Endothelial cell of umbilical vein (primary cell): ENCODE measurements at places on chromosomes 7 and 10.

DNA sequence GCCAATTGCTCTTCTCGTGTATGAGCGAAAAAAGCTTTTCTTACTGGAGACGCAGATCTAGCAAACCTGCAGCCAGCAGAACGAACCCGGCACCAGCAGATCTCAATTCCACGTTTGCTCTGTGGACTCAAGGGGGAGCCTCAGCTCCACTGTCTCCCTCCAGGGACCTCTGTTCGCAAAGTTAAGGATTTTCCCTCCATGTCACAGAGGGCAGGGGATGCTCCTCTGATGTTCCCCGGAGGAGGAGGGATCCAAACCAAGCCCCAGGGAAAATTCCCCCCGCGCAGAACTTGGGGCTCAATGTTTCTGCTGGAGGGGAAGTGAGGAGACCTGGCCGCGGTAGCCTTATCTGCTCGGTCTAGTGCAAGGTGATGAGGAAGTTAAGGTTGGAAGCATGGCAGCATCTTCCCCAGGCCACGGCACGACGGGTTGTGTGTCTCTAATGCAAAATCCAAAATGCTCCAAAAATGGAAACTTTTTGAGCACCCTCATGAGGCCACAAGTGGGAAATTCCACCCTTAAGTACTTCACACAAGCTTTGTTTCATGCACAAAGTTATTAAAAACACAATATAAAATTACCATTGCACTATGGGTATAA lies 9.0 kb downstream of the IQCE start:
- no peak for DNase-seq

- DNase-seq: no peak
Measured at GRCh38 chr10:78605800-78606350, 462.9 kb upstream of the ZMIZ1 start.

GRCh38 chr7:100863406-100863950 lies 3.7 kb upstream of the TRIP6 start:
- peak; percentile 82 for DNase-seq

DNA sequence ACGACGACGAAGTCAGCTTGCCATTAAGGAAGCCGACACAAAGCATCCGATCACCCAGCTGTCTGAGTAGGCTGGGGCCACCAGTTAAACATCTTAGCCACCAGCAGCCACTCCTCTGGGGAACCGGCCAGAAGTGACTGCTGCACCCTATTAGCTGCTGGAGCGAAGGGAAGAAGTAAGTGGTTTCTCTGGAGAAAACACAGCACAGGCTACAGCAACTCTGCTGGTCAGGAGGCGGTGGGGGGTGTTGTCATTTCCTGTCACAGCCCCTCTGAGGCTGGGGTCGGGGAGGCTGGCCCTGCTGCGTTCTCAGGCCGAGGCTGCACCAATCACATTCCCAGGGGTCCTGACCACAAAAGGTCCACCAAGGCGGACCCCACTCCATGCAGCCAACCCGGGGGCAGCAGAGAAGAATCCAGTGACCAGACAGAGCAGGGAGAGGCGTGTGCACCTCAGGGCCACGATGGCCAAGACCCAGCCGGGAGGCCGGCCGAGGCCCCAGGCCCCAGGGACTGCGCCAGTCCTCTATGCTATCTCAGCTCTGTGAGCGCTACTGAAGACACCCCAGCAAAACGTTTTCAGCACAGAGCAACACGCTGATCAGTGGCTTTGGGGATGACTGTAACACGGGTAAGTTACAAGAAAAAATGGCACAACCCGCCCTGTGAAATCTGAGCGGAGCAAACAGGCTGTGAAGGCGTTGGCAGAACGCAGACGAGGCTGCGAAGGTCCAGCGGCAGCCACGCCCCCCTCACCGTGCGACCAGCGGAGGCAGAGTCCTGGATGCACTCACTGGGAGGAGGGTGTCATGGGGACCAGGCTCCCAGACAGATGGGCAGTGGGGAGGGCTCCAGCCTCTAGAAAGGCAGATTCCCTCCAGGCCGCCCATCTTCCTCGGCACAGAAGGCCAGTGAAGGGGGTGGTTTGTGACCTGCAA lies 24.8 kb downstream of the STK32C start:
- no peak for DNase-seq

DNA sequence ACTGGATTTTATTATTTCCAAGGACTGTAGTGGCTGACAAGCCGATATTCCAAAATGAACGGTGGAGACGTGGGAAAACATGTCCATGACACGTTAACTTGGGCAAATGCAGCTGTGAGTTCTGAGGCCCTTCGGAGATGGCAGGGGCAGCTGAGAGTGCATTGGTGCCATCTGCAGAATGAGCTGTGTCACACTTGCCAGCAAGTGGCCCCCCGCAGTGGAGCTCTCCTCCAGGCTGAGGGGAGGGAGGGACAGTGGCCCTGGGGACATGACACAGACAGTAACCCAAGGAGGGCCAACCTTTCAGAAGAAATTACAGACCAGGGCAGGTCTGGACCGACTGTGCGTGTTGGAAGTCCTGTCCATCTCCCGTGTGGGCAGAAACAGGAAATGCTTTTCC lies 139.4 kb downstream of the SVIL start:
- no peak for DNase-seq

GRCh38 chr10:92003258-92003657 lies 79.7 kb downstream of the BTAF1 start:
- DNase-seq: no peak

GRCh38 chr10:34547291-34547690 lies 267.8 kb downstream of the PARD3 start:
- DNase-seq: no peak

- no peak for DNase-seq
Measured at GRCh38 chr10:1183033-1183396, 126.8 kb downstream of the WDR37 start.
